ENCODE measurements at places on chromosomes 7 and 10. TPM values are rescaled to one million over a fixed set of nuclear protein-coding genes. Genes with fewer than 3 reads are reported as not detected.

ECHDC3 gene
- total RNA-seq, result 0.47 TPM

- H3K4me3 ChIP-seq, result peak within 1 kb of the TSS; percentile 99
- H3K36me3 ChIP-seq, result no peaks in the 10 kb centered on the region
- H3K27me3 ChIP-seq, result no peaks in the 10 kb centered on the region
- H3K4me1 ChIP-seq, result peaks cover 53% of the 10 kb centered on the region
- DNase-seq, result no peak
Observed at GRCh38 chr10:112373912-112374338, at the start of gene ACSL5. Gene ACSL5, plus strand, starts transcription at chr10:112374116. Its CDS starts 20,831 bp downstream, at chr10:112394947.

HACD1 gene
- total RNA-seq, result 1.7 TPM

GRCh38 chr10:62467527-62467926, 93.4 kb downstream of the ZNF365 start:
- no peak overlapping the region for H3K4me3 ChIP-seq
- H3K36me3 ChIP-seq, result no peaks in the 10 kb centered on the region
- no peak for DNase-seq
- H3K27me3 ChIP-seq, result no peaks in the 10 kb centered on the region
- H3K27ac ChIP-seq, result no peak overlapping the region

DNA sequence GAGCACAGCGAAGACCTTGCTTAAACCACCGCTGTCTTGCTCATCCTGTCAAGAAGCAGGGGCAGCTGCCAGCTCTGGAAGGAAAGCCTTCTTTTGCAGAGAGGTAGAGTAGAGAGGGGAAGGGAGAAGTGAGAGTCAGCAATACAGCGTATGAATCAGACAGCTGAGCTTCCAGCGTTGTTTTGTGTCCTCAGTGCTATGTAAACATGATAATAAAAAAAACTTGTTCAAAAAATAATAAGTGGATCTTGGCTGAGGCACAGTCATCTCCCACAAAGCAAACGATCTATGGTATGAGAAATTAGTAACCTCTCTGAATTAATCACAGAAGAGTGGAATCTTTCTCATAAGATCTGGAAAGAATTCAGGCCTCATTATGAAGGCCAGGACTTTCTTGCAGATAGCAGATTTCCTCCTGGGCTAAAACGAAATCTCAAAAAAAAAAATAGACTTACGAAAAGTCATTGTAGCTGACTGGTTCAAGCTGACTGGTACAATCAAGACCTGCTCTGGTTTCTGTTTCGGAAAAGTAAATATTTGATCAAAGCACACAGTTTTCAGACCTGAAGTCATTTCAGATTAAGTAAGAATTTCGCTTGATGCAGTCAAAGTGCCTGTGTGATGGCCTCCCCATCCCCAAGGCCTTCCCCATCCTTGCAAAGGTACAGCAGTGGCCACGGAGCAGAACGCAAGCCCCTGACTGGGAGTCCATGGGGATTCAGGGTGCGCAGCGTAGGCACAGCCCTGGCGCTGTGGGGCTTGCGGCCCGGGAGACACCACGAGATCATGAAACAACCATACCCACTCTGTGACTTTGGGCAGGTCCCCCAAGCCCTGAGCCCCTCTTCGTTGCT, 29.4 kb downstream of the CHST15 start:
- H3K27ac ChIP-seq, result no peak overlapping the region
- H3K4me3 ChIP-seq, result no peak overlapping the region
- no peak for DNase-seq
- peaks cover 10% of the 10 kb centered on the region for H3K4me1 ChIP-seq

DNA sequence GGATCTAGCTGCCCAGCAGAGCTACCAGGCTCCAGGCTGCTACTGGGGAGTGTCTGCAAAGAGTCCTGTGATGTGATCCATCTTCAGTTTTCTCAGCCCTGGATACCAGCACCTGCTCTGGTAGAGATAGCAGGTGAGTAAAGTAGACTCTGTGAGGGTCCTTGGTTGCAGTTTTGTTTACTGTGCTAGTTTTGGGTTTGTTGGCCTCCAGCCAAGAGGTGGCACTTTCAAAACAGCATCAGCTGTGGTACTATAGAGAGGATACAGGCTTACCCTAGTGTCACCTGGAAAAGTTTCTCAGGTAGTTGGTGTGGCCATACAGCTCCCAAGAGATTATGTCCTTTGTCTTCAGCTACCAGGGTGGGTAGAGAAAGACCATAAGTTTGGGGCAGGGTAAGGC, 56.3 kb downstream of the MTERF1 start:
- no peak for DNase-seq
- no peaks in the 10 kb centered on the region for H3K36me3 ChIP-seq
- H3K27ac ChIP-seq, result no peak overlapping the region
- no peaks in the 10 kb centered on the region for H3K27me3 ChIP-seq
- H3K4me3 ChIP-seq, result no peak overlapping the region

- no peak for DNase-seq
- no peaks in the 10 kb centered on the region for H3K36me3 ChIP-seq
- H3K4me3 ChIP-seq, result no peak overlapping the region
- H3K4me1 ChIP-seq, result no peaks in the 10 kb centered on the region
- no peak overlapping the region for H3K27ac ChIP-seq
Observed at GRCh38 chr10:100325158-100325557, 4.9 kb downstream of the PKD2L1 start.

All from CD4-positive, alpha-beta memory T cell (primary cell).